ENCODE measurements at places on chromosomes 7 and 10.

DNA sequence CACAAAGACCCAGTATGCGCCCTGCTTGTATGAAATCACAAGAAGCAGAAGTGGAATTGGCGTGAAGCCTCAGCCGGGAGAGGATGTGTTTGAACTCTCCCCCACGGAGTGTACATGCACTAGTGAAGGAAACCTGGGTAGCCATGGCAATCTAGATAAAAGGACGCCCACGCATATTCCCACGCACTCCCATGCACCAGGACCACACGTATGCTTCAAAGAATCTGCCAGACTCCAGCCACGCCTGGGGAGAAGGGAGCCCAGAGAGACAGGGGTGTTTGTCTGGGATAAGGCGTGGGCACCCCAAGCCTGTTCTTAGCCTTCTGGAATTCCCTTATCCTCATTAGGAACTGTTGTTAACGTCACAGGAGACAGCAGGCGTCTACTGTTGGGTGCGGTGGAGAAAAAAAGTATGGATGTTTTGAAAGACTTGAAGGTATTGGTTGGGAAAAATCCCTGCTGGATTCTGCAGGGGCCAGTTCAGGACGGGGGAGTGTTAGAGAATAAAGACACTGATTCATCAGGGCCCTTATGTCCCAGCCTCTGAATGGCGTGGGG is 28.9 kb upstream of the ECHDC3 start:
- no peak for DNase-seq

DNA sequence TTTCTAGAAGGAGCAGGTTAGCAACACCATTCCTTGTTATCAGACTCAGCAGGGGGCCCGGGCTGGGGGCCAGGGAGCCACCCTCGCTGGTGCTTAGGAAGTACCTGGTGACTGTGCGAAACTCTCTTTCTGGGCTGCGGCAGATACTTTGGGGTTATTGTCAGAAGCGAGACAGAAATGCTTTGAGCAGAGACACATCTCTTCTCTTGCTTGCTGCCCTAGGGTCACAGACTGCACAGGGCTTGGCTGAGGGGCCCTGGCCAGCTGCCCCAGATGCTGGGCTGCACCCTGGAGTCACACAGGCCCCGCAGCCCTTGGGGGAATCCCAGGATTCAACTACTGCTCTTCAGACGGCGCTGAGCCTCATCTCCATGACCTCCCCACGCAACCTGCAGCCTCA is 91.9 kb downstream of the WDFY4 start:
- no peak for DNase-seq

- DNase-seq, result no peak
Measured at GRCh38 chr7:23335621-23336020, 36.5 kb downstream of the MALSU1 start.

- no peak for DNase-seq
Measured at GRCh38 chr10:7666253-7667023, at the start of gene ITIH5. ITIH5 (minus strand) TSS chr10:7666966; CDS start chr10:7666892, 74 bp downstream.

GRCh38 chr7:27158436-27159265 is 2.2 kb upstream of the HOXA7 start:
- DNase-seq, result no peak

DNA sequence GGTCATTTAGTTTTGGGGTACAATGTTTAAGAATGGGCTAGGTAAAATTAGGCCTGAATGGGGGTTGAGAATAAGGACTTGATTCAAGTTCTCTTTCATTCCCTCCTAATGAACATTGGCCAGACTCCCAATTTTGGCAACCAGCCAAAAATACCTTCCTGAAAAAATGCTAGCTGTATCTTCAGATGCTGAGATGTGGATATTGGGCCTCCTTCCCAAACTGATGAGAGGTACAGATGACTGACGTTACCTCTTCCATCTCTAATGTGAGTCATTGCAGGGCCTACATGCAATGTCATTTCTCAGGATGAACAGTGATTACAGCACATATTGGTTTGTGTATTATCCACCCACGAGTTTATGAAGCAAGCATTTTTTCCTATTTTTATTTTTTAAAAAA is 151.6 kb downstream of the SND1 start:
- DNase-seq, result no peak
